ENCODE measurements at places on chromosomes 6 and 20. TPM values are rescaled to one million over a fixed set of nuclear protein-coding genes. Genes with fewer than 3 reads are reported as not detected.

Gene GPR63
- 1.3 TPM for total RNA-seq

Gene STK38
- total RNA-seq = 70.3 TPM

DNA sequence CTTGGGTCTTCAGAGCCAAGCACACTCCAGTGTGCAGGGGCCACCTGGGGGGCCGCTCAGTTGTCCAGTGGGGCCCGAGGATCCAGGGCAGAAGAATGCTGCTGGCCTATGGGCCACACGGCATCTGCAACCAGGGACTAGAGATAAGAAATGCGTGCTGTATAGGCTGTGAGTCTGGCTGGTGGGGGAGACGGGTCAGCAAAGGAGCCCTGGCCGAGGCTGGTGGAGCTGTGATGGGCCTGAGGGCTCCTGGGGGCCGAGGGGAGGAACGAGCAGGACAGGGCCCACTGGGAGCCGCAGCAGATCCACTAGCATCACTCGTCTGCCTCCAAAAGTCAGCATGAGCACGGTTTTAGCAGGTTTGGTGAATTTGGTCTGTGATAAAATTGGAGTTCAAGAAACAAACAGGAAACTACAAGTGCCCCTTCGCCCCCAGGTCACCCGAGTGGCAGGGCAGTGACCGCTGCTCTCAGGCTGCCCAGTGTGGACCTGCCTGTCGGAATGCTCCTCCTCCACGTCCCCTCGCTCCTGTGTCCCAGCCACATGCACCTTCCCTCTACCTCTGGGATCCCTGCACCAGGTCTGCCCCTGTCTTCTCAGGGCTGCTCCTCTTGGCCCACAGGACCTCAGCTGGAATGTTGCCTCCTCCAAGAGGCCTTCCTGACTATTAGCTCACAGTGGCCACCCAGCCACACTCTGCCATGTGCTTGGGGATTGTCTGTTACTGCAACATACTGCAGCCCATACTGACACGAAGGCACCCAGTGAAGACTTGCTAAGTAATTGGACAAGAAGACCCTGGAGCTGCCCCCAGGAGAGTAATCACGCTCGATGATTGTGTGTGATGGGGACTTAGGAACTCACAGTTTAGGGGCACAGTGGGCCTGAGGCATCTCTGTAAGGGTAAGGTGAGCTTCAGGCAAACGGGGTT lies 10.9 kb downstream of the ACSS1 start:
- H3K27me3 ChIP-seq = no peaks in the 10 kb centered on the region
- H3K27ac ChIP-seq = no peak overlapping the region
- no peaks in the 10 kb centered on the region for H3K4me1 ChIP-seq
- no peaks in the 10 kb centered on the region for H3K36me3 ChIP-seq

DNA sequence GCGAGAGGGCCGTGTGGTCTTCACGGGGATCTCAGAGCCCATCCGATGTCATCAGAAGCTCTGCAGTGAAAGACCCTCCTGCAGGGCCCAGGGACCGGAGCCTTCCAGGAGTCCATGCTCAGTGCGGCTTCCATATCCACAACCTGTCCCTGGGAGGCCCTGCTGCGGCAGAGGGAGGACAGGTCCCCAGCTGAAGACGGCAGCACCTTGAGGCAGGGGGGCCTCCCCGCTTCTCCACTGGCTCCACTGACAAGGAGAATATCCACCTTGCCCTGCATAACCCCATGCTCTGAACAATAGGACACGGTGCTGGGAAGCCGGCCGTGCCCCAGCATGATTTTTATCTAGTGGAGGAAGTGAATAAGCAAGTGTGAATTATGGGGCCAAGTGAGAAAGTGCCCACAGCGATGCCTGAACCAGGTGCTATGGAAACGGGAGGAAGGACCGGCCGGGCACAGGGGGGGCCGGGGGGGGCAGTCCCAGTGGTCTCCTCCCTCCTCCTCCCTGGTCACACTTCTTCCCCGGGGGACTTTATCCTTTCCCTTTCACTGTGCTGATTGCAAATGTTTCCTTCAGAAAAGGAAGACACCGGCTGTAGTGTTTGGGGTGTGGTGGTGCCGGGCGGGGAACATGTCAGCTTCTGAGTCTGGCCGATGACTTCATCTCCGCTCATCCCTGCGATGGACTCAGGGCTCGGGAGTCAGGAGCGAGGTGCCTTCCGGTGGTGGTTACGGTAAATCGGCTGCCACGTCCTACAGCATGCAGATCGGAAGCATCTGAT lies 225.1 kb downstream of the ERMARD start:
- H3K4me1 ChIP-seq = no peaks in the 10 kb centered on the region
- H3K36me3 ChIP-seq = no peaks in the 10 kb centered on the region
- H3K27me3 ChIP-seq = peaks cover 70% of the 10 kb centered on the region

GRCh38 chr20:21548390-21549035 lies 34.6 kb upstream of the NKX2-2 start:
- no peaks in the 10 kb centered on the region for H3K36me3 ChIP-seq
- H3K4me3 ChIP-seq = no peak overlapping the region
- no peak overlapping the region for H3K27ac ChIP-seq
- no peaks in the 10 kb centered on the region for H3K27me3 ChIP-seq

Measured in Calu3 (cell line).